Inflammatory macrophage treated with lipopolysaccharide for 1 hour (primary cell): ENCODE measurements at places on chromosomes 5 and 9.

- DNase-seq, result no peak
Observed at GRCh38 chr9:117411547-117411946, 3.3 kb downstream of the ASTN2 start.

GRCh38 chr9:16627967-16628366 is 242.5 kb downstream of the BNC2 start:
- DNase-seq, result no peak

- DNase-seq, result no peak
Observed at GRCh38 chr5:44660251-44660650, 148.5 kb upstream of the MRPS30 start.

GRCh38 chr9:109017061-109017460 is 3.8 kb upstream of the CTNNAL1 start:
- DNase-seq, result no peak

GRCh38 chr9:135305546-135306180 is 173.9 kb upstream of the PPP1R26 start:
- no peak for DNase-seq

- DNase-seq, result no peak
Observed at GRCh38 chr5:10934783-10935355, 173.8 kb upstream of the DAP start.

GRCh38 chr9:129351642-129352145 is 173.6 kb upstream of the IER5L start:
- DNase-seq, result no peak

- no peak for DNase-seq
Observed at GRCh38 chr5:151572657-151573368, 18.3 kb downstream of the FAT2 start.

DNA sequence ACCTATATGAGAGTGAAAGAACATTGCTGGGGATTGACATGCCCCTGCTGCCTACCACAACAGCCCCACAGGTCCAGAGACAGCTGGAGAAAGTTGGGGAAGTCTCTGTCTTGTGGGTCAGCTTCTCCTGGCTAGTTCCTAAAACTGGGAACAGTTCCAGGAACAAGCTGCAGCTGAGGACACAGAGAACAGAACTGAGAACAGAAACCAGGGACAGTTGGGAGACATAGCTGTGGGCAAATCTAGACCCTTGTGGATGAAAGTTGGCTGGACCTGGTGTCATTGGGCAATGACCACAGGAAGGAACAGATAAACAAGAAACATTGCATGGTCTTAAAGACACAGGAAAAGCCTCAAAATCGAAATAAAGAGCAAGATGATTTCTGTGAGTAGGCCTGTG is 58.3 kb upstream of the MOCS2 start:
- peak; percentile 19 for DNase-seq

GRCh38 chr9:78261403-78262001 is 25.6 kb downstream of the CEP78 start:
- DNase-seq, result peak; percentile 59

- no peak for DNase-seq
Observed at GRCh38 chr5:11584017-11584416, 320.2 kb downstream of the CTNND2 start.

DNA sequence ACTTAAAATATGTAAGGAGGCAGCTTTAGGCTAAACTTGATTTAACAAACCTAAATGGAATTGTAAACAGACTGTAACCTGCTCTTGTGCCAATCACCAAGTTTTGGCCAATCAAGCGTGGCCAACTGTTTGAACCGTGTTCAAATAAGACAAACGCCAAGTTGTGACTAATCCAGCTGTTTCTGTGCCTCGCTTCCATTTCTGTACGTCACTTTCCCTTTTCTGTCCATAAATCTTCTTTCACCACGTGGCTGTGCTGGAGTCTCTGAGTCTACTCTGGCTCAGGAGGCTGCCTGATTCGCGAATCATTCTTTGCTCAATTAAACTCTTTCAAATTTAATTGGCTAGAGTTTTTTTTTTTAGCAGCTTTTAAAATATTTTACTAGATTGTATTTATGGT is 71.3 kb downstream of the LIX1 start:
- DNase-seq, result no peak

DNA sequence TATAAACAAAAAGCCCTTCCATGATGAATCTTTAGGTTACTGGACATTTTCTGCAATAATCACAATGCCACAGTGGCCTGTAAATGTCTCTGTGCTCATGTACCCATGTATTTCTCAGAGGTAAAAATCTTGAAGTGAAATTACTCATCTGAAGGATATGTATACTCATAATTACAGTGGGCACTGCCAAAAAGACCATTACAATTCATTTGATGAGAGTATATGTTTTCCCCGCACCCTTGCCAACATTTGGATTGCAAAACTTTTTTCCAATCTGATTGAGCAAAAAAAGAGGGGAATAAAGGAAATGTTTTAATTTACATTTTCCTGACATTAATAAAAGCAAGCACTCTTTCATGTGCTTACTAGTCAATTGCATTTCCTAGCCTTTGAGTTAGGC is 110.5 kb downstream of the EPB41L4A start:
- no peak for DNase-seq

- no peak for DNase-seq
Observed at GRCh38 chr9:98251551-98251950, 3.9 kb downstream of the TBC1D2 start.

DNA sequence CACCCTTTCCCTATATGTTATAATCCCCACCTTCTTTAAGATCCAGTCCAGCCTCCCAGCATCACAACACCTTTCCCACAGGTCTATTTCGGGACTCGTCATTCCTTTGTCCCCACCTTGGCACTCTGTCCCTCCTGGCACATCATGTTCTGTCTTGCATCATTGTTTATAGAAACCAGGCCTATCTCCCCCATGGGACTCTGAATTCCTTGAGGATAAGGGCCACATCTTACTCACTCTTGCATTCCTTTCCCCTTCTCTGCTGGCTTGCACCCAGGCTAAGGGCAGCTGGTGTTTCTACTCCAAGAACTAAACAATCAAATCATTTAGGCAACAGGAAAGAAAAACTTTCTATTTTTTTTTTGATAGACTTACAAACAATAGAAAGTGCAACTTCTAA is 205.7 kb downstream of the AGTPBP1 start:
- no peak for DNase-seq

DNA sequence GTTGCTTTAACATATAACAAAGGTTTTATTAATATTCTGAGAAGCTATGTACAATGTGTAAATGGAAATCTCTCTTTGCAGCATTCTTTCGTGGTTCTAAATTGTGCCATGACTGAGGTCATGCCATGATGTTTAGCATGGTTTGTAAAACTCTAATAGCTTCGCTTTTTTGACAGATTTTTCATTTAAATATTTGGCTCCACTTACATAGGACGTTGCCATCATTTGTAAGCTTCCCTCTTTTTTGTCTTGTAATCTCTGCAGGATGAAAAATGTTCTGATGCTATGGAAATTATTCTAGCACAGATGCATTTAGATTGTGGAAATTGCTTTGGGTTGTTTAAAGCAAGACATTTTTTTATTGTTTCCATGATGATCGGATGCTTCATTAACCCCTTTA is 1054.8 kb downstream of the MAT2B start:
- no peak for DNase-seq

DNA sequence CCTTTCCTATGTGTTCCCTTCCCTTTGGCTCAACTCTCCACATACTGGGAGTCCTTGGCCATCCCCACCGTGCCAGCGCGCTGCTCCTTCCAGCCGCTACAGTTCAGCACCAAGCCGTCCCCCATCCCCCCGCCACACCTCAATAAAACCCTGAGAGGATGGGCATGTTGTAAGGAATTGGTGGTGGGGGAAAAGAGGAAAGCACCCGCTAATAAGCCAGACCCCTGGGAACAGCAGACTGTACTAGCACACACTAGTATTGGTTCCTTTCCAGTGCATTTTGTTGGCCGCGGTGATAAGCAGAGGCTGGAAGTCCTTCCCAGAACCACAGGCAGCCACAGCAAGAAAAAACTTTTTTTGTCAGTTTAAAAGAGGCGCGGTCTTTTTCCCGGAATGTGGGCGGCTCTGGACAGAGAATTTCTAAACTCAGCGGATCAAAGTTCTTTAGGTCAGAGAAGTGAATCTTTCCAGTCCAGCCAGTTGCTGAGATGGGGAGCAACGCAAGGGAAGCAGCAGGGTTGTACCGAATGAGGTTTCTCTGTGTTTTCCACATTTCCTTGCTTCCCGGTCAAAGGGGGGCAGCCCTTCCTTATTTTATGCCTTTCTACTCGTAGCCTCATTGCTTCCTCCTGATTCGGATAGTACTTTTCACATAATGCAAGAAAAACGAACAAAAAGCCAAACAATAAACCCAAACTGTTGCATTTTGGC is 2.1 kb downstream of the CHSY3 start:
- DNase-seq, result no peak

DNA sequence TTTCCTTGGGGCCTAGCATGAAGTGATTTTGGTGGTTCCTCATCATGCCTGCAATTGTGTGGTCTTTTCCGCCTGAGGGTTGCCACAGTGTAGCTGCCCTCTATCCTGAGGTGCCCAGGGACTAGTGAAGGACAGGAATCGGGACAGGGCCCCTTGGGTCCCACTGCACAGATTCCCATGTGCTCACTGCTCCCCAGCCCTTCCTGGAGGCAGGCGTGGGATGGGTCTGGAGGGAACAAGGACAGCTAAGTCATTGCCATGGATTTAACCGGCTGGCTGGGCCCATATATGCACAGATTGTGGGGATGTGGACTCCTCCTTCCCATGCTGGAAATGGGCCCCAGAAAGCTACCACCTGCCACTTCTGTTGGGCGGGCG is 122.3 kb upstream of the PITX1 start:
- no peak for DNase-seq

DNA sequence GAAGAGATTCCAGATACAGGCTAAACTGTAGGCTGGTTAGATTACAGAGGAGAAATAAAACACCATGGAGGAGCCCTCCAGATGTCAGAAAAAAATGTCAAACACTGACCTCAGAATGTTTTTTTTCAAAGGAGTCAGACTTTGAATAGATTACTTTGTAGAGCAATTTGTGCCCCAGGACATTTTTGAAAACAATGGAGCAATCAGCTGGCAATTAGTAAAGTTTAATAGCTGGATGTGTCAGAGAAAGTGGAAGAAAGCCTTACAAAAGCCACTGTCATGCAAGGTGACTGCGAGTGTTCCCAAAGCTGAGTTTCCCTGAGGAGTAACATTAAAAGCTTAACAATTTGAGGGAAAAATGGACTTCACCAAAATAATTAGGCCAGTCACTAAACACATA is 417.8 kb upstream of the CTNND2 start:
- no peak for DNase-seq

- DNase-seq, result no peak
Observed at GRCh38 chr5:172683264-172683644, 42.2 kb downstream of the NEURL1B start.

DNA sequence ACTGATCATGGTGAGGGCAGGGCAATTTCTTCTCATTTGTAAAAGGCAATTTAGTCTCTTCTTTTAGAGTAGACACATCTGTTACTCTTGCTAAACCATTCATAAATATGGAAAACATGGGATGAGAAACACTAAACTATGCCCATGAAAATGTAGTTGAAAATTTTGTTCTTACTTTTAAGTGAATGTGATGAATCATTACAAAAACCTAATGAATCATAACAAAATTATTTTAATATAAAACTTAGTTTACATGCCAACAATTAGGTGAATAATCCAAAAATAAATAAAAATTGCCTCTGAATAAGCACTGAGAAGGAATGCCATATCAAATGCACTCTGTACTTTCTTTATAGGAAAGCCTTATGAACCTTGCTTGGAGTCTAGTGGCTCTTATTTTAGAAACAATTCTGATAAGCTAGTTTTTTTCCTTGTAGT is 297.7 kb upstream of the EFNA5 start:
- no peak for DNase-seq

GRCh38 chr9:93222890-93223259 is 38.9 kb downstream of the WNK2 start:
- no peak for DNase-seq

GRCh38 chr5:179319741-179320281 is 25.4 kb downstream of the ADAMTS2 start:
- DNase-seq, result no peak

- no peak for DNase-seq
Observed at GRCh38 chr9:125752070-125752628, 5.0 kb downstream of the PBX3 start.

- DNase-seq, result no peak
Observed at GRCh38 chr5:155274484-155274883, 260.9 kb downstream of the KIF4B start.

DNA sequence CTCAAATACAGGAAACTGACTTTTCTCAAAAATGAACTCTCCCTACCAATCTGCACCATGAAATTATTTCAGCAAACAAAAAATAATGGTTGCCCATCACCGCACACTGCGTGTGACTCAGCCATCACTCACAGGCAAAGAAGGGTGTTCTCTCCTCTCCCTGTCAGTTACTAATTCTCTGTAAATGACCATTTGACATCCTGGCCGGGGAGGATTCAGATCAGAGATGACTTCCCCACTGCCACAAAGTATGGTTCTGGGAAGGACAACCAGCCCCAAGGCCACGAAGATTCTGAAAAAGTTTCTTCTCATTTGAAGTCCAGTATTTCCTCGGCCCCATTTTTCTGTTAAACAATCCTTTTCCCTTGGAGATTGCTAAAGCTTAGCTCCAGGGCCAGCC is 199.4 kb downstream of the AUH start:
- DNase-seq, result no peak

DNA sequence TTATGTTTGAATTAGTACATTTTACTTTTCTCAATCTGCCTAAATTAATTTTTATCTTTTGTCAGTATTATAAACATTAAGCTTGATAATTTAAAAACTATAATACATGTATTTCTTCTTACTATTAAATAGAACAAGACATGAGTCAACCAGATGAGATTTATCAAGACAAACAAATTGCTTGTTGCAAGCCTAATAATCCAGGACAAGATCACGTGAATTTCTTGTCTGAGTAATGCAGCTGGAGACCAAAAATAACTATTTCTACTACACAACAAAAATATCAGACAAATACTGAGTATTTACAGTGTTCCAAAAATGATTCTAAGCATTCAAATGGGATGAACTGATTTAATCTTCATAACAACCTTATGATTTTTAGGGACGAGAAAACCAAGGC is 339.1 kb upstream of the PRR16 start:
- DNase-seq, result no peak

GRCh38 chr5:137146402-137146890 is 352.7 kb downstream of the SPOCK1 start:
- DNase-seq, result no peak

- no peak for DNase-seq
Observed at GRCh38 chr5:38938424-38938823, 92.6 kb downstream of the OSMR start.

DNA sequence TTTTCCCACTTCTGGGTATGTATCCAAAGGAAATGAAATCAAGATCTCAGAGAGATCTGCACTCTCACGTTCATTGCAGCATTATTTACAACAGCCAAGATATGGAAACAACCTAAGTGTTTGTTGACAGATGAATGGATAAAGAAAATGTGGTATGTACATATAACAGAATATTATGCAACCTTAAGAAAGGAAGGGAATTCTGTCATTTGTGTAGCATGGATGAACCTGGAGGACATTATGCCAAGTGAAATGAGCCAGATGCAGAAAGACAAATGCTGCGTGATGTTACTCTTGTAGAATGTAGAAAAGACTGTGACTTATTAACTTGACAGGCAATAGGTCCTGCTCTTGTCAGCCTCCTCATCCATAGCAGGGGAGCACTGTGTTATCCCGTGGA is 31.4 kb downstream of the PPARGC1B start:
- no peak for DNase-seq
